ENCODE measurements at places on chromosomes 16 and 17.

GRCh38 chr16:55502801-55503366 is 6.0 kb upstream of the LPCAT2 start:
- DNase-seq = no peak

DNA sequence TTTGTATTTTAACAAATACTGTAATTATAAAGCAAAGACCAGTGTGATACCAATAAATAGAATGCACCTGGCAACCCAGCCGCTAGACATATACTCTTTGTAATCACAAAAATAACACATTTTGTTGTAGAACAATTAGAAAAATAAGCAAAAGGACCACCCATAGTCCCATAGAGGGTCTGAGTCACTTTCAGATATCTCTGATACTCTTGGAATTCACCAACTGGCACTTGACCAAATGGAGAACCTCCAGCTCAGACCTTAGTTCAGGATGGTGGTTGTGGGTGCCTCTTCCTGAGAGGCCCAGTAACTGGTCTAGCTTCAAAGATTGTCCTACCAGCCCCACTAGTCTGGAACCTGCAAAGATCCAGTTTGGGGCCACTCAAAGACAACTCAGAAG is 789 bp upstream of the TERF2 start:
- peak; percentile 69 for DNase-seq

- DNase-seq = no peak
Measured at GRCh38 chr17:41413982-41414381, 10.4 kb downstream of the KRT37 start.

DNA sequence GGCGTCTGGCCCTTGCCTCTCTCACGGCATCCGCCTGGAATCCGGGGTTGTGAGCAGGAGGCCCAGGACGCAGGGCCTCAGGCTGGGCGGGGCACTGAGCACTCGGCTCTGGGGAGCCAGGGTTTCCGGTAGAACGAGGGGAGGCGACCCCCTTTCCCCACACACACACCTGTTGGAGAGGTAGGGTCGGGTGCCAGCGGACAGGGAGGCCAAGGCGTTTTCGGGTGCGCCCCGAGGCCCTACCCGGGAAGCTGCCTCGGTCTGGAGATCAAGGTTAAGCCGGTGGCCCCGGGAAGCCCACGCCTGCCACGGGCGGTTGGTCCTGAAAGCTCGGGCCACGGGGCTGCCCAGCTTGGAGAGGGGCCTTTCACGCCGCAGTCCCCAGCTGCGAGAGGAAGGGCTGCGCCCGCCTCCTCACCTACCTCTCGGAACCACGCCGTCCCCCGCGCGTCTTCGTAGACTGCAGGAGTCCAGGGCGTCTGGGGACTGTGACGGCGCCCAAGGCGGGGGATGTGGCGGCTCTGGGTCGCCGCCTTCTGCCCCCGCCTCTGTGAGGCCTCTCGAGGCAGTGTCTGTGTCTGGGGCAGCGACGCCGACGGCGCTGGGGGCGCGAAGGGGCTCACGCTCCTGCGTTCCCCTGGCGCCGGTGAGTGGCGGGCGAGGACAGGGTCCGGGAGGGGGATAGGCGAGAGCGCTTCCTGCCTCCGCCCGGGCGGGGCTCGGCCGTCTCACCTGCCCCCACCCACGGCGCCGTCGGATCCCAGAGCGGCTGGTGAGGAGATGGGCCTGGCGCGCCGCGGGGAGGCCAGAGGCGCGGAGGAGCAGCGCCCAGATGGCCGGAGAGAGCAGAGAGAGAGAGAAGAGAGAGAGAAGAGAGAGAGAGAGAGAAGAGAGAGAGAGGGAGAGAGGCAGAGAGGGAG is 20.3 kb upstream of the HOXB9 start:
- no peak for DNase-seq

GRCh38 chr17:17001874-17002520 is 30.1 kb upstream of the TNFRSF13B start:
- DNase-seq = peak; percentile 60

DNA sequence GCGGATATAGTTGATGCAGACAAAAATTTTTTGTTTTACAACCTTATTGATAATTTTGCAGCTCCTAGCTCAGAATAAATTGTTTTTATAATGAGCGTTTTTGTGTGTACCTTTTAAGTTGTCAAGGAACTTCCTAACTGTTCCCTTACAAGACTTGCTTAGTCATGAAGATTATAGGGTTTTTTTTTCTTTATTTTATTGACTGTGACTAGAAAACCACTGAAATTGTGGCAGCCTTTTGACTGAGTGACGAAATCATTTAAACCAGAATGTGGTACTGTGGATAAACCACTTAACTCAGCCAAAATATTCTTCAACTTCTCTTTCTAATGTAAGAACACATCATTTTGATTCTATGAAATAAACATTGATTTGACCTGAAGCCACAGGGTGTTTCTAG is 40.8 kb upstream of the VPS4A start:
- DNase-seq = no peak

GRCh38 chr16:25575363-25575762 is 116.4 kb upstream of the HS3ST4 start:
- DNase-seq = no peak

DNA sequence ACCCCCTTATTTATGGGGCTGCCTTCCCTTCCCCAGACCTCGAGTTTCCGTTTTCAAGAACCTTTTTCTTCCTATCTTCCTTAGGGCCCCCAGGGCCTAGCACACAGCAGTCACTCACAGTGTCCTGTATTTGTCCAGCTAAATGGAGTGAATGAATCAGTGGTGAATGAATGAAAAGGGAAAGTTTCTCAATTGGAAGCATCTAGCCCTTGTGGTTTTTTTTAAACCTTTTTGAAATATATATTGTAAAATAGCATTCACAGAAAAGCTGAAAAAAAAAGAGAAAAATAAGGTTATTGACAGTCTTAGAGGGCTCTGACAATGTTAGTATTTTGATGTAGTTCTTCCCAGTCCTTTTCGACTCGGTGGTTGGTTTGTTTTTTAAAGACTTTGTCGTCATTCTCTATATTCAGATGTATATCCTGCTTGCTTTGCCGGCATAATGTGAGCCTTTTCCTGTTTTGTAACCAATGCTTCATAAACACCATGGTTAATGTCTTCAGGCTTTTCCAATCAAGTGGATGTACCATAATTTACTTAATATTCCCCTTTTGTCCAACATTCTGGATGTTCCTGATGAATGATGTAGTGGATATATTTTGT is 45.3 kb downstream of the RAI1 start:
- DNase-seq = no peak

DNA sequence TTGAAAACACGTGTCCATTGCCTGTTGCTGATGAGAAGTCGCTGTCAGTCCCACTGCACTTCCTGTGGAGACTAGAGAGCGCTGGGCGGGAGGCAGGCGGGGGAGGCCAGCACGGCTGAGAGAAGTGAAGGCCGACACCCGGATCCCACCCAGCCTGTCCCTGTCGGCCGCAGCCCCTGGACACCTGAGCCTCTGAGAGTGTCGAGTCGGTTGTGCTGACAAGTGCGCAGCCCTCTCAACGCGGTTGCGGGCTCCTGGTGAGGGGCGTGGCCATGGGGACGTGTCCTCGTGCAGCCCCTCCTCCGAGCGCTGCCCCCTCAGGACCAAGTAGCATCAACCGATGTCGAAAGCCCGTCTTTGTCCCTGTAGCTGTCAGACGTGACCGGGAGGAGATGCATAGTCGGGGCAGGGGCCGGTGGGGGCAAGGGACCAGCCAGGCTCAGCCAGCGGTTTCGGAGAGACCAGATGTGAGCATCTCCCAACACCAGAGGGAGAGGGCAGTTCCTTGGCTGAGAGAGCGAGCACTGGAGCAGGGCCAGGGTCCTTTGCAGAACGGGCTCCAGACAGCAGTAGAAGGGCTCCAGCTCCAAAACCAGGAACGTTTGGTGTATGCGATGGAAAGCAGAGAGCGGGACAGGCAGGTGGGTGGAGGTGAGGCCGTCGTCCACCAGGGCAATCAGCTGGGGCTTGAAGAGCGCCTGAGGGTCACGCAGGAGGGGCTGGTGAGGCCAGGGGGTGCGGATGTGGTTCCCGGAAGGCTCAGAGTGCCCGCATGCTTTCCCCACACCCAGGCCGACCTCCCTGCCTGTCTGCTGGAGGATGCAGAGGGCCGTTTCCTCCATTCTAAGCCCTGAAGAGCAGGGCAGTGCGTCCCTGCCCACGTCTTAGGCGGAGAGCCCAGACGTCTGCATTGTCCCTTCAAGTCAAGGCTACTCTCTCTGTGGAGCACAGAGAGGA is 43.3 kb upstream of the CHMP6 start:
- DNase-seq = no peak

DNA sequence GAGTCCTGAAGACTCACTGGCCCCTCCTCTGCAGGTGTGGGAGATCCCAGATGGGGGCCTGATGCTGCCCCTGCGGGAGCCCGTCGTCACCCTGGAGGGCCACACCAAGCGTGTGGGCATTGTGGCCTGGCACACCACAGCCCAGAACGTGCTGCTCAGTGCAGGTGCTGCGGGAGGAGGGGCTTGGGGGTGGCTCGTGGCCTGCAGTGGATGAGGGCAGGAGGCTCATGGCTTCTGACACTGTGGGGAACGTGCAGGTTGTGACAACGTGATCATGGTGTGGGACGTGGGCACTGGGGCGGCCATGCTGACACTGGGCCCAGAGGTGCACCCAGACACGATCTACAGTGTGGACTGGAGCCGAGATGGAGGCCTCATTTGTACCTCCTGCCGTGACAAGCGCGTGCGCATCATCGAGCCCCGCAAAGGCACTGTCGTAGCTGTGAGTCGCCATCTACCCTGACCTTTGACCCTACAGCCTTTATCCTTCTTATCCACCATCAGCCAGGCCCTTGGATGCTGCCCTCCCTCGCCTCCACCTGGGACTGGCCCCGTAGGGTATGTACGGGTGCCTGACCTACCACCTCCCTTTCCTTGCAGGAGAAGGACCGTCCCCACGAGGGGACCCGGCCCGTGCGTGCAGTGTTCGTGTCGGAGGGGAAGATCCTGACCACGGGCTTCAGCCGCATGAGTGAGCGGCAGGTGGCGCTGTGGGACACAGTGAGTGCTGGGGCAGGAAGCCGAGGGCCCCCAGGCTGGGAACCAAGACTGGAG is 3.6 kb downstream of the CORO1A start:
- peak; percentile 26 for DNase-seq

- DNase-seq = peak; percentile 79
Measured at GRCh38 chr16:56848029-56848936, 16.7 kb upstream of the SLC12A3 start.

DNA sequence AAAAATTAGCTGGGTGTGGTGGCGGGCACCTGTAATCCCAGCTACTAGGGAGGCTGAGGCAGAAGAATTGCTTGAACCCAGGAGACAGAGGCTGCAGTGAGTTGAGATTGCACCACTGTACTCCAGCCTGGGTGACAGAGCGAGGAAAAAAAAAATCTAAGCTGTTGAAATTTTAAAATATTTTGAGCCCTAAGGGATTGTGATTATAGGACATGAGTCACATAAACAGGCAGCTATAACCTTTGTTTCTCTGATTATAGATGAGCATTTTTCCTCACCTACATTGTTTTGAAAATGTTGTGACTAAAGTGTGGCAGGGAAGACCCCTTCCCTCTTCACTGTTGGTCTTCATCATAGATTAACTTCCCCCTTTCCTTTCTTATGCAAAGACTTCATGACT is 135.5 kb downstream of the MGAT5B start:
- DNase-seq = no peak

- DNase-seq = peak; percentile 43
Measured at GRCh38 chr16:77585379-77586251, 136.7 kb upstream of the NUDT7 start.

- peak; percentile 77 for DNase-seq
Measured at GRCh38 chr16:5905935-5906334, 808.3 kb upstream of the EEF2KMT start.

- no peak for DNase-seq
Measured at GRCh38 chr17:33079201-33079600, 87.6 kb downstream of the SPACA3 start.

- DNase-seq = no peak
Measured at GRCh38 chr16:17289050-17289449, 181.7 kb downstream of the XYLT1 start.
